Activated T-helper 1 cell treated with anti-CD3 and anti-CD28 coated beads, Interleukin-12 subunit alpha, Interleukin-12 subunit beta, Interleukin-2, Interleukin-4 antibody, amounts not matched to agents 30 ng/mL and 10 ng/mL and 1 ng/mL, durations not matched to agents 14 hours and 24 hours and 36 hours (primary cell): ENCODE measurements at places on chromosomes 3 and 15. TPM values are rescaled to one million over a fixed set of nuclear protein-coding genes. Genes with fewer than 3 reads are reported as not detected.

DNA sequence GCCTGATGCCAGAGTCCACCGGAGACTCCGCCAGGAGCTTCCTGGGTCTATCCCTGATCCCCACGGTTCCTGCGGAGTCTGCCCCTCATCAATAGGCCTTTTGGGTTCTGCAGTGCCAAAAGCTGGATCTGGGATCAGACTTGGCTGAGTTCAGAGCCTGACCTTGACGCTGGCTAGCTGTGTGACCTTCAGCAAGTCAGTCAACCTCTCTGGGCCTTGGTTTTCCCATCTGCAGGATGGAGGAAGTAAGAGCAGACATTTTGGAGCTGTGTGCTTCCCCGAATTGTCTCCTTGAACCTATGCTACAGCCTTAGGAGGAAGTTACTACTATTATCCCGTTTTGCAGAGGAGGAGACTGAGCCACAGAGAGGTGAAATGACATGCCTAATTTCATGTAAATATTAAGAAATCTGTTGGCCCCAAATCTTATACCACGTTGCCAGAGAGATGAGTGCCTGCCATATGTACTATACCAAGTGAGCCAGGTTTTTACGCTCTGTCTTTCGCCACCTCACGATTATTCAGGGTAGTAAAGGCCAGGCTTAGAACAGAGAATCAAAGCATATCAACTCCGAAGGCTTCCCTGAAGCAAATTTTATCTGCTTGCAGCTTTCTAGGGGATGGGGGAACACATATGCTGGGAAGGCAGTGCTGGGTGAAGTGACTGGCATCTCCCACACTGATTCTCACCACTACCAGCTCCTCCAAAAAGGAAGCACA lies 112.5 kb downstream of the SRGAP3 start:
- no peak for DNase-seq

DNA sequence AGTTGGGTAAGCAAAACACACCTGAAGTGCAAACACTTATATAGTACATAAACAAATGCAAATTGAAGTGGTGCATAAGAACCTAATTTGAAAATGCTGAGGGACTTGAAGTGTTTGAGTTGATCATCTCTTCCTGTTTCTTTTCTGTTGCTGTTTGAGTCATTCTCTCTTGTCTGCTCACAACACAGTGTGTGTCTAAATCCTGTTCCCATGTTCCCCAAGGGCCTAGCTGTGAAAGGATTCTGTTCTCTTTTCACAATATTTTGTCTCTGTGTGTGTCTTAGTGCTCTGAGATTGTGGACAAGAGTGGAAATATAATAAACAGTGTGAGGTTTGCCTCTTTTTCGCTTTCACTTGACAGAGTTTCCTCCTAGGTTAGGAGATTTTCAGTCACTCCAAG lies 6.1 kb downstream of the CD96 start:
- no peak for DNase-seq

Gene PP2D1
- not detected in 2 replicates for total RNA-seq

Gene BSN
- 0.13 and 0.34 TPM in 2 replicates for total RNA-seq

Gene ARL6IP5
- 147 and 156 TPM in 2 replicates for total RNA-seq
